ENCODE measurements at places on chromosomes 3 and 15. TPM values are rescaled to one million over a fixed set of nuclear protein-coding genes. Genes with fewer than 3 reads are reported as not detected.
A peak's percentile ranks its signal among the peaks of the same experiment; 100 is the strongest.

Gene AMIGO3
- 2.2 TPM for total RNA-seq

DNA sequence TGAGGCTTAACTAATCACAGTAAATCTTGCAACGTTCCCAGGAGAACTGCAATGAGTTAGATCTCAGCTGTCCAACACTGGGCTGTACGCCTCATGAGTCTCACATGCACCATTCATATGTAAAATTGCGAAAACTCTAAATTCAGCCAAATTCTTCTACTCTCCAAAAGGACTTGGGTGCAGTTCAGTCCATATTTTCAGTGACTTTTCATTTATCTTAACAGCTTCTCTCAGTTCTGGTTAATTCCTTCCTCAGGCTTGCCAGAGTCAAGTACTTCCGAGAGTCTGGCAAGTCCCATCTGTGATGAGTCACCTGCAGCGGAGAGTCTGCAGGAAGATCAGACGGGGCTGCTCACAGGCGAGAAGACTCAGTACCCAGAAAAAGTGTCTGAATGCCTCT lies 11.5 kb downstream of the CCDC80 start:
- peak; percentile 6 for DNase-seq

DNA sequence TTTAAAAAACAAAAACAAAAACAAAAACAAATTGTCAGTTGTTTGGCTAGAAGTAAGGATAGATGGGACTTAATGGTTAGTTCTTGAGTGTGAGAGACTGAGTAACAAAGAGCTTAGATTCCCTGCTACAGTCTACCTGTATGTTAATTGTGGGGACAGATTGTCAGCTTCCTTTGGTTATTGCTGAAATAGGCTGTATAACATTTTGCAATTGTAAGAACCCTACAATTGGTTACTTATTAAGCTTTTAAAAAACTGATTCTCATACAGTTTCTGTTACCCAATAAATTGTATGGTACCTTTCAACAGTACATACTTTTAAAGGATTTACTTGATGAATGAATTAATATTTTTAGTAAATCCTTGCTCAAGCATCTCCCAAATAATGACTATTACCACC lies 35.3 kb downstream of the CLASP2 start:
- no peak for DNase-seq

Gene RHOV
- total RNA-seq, result 0.24 TPM

Gene FGD5
- total RNA-seq, result 0.58 TPM

Gene ERC2
- 3.8 TPM for total RNA-seq

DNA sequence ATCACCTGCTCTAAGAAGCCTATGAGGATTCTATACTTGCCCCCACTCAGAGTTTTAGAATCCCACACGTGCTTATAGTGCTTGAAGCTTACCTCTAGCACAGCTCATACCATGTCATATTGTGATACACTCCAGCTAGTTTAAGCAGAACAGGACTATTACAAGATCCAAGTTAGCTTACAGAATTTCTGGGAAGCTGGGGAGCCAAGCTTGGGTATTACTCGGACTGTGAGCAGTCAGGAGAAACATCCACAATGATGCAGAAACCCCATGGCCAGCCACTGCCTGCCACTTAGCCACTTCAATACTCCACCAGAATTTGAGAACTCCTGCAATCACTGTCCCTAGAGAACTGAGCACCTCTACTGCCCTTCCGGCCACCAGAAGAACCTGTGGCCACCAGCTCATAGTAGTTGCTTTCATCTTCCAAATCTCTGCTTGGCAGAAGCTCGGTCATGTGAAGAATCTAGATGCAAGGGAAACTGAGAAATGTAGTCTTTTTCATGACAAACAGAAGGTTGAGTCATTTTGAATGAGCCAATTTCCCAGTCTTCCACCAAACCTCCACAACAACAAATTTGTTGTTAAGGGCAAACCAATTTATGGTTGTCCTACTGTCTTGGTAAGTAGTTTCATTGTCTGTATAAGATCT lies 27.7 kb upstream of the SSR3 start:
- no peak for DNase-seq

Gene KNG1
- total RNA-seq, result not detected

DNA sequence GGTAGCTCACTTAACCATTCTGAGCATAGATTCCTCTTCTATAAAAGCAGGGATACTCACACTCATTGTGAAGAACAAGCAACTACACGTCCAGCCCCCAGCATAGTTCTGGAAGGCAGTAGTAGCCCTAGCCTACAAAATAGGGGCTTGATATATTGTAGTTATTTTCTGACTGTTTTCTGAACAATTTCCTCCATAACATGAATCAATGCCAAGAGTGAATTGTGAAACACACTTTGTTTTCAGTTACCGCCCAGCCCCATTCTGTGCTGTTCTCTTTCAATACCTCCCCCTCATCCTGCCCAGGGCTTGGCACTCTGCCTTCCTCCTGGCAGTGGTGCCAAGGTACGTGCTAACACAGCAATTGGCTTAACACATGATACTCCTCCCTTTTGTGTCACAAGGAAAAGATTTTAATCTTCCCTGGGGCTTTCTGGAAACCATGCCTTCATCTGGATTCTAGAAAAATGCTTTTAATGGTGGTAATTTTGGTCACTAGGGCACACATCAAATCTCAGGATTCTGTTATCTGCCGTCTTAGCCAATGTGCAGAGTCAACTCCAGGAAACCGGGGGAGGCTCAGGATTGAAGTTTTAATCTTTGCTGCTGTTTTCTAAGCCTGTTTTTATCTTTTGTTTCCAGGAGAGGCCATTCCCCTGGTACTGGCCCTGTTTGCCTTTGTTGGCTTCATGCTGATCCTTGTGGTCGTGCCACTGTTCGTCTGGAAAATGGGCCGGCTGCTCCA lies 37.2 kb downstream of the IL20RB start:
- peak; percentile 21 for DNase-seq

DNA sequence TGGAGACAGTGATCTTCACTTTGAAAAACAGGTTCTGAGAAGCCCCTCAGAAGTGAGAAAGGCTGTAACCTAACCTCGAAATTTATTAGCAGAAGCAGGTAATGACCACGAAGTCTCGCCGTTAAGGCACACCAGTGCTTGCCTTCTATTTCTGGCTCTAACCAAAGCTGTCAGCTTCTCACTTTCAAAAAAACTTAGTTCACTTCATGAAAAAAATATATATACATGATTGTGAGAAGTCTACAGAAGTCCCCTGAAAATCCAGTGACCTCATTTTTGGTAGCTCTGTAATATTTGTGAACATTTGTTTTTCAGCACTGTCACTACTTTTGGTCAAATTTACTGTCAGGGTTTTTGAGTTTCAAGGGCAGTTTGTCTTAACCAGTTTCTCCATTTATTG lies 19.1 kb upstream of the AKAP13 start:
- no peak for DNase-seq

- DNase-seq, result no peak
These were observed 38.8 kb downstream of the SATB1 start for GRCh38 chr3:18386274-18386890.
